Lower lobe of right lung (tissue), 2 donors: ENCODE measurements at places on chromosomes 7 and 10. TPM values are rescaled to one million over a fixed set of nuclear protein-coding genes. Genes with fewer than 3 reads are reported as not detected.

DNA sequence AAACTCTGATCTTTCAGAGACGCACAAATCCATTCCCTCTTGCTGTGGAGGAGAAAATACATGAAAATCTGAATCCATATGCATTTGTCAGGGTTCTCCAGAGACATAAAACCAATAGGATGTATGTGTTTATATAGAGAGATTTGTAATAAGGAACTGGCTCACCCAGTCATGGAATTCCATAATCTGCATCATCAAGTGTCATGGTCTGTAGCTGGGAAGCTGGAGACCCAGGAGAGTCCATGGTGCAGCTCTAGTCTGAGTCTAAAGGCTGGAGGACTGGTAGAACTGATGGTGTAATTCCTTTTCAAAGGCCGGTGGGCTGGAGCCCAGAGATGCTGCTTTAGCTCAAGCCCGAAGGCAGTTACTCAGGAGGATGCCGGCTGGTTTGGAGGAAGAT, 134.0 kb downstream of the TCF7L2 start:
- DNase-seq = no peak

DNA sequence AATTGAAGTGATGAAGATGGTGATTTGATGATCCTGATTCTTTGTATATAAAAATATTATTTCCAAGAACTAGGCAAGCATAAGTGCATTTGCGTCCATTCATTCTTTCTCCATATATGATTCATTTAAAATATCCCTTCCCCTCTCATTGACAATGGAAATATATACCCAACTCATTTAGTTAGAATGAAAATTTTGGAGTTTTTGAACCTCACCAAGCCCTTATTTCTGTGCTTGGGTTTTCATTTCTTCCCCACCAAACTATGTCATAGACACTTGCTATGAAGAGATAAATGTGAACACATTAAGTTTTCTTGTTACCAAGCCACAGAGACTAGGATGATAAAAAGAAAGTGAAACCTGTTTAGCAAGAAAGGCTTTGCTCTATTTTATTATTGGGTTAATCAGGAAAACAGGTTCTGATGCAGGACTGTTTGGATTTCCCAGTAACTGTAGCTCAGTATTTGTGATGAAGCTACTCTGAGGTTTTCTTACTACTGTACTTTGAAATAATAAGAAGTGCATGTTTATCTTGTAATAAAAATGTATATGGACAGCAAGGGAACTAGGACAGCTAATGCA, 68.3 kb downstream of the ITGB1 start:
- no peak for DNase-seq

- no peak for DNase-seq
These were observed 567.5 kb downstream of the DNAJB6 start for GRCh38 chr7:157904211-157904865.

NEUROD6 gene
- total RNA-seq = not detected
